ENCODE measurements at places on chromosomes 6 and 20. TPM values are rescaled to one million over a fixed set of nuclear protein-coding genes. Genes with fewer than 3 reads are reported as not detected.

GABRR1 gene
- total RNA-seq, result not detected

PPP1R16B gene
- 2.1 TPM for total RNA-seq

OR2J1 gene
- not detected for total RNA-seq

- H3K4me3 ChIP-seq, result no peak overlapping the region
- H3K4me1 ChIP-seq, result no peaks in the 10 kb centered on the region
- H3K36me3 ChIP-seq, result no peaks in the 10 kb centered on the region
- no peak overlapping the region for H3K27ac ChIP-seq
Measured at GRCh38 chr6:45896783-45897441, 118.7 kb downstream of the CLIC5 start.

- no peaks in the 10 kb centered on the region for H3K4me1 ChIP-seq
- no peak overlapping the region for H3K27ac ChIP-seq
- no peak for DNase-seq
- H3K27me3 ChIP-seq, result no peaks in the 10 kb centered on the region
Measured at GRCh38 chr6:158158748-158159147, 9.3 kb downstream of the SERAC1 start.

DNA sequence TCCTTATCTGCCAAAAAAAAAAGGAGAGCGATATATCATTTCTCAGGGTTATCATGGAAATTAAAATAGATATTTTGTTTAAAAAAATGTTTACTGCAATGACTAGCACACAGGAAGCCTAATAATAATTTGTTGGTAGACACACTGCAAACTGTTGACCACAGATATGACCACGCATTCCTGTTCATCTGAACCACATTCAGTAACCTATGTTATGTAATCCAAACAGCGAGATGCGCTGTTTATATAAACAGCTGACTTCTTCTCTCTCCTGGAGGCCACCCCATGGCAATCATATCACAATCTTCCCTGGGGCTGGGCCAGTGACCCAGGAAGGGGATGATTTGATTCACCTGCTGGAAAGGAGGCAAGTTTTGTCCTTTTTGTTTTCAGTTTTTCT is 129.3 kb upstream of the UST start:
- no peak overlapping the region for H3K27ac ChIP-seq
- no peaks in the 10 kb centered on the region for H3K36me3 ChIP-seq
- no peaks in the 10 kb centered on the region for H3K4me1 ChIP-seq

- no peak for DNase-seq
- peaks cover 6% of the 10 kb centered on the region for H3K4me1 ChIP-seq
- H3K36me3 ChIP-seq, result no peaks in the 10 kb centered on the region
- no peak overlapping the region for H3K4me3 ChIP-seq
- H3K27ac ChIP-seq, result no peak overlapping the region
Measured at GRCh38 chr20:34680586-34681175, 3.8 kb upstream of the PIGU start.

- no peak overlapping the region for H3K4me3 ChIP-seq
- no peaks in the 10 kb centered on the region for H3K4me1 ChIP-seq
- H3K27ac ChIP-seq, result no peak overlapping the region
- no peaks in the 10 kb centered on the region for H3K36me3 ChIP-seq
Measured at GRCh38 chr6:25735261-25735660, 19.3 kb upstream of the SLC17A4 start.

DNA sequence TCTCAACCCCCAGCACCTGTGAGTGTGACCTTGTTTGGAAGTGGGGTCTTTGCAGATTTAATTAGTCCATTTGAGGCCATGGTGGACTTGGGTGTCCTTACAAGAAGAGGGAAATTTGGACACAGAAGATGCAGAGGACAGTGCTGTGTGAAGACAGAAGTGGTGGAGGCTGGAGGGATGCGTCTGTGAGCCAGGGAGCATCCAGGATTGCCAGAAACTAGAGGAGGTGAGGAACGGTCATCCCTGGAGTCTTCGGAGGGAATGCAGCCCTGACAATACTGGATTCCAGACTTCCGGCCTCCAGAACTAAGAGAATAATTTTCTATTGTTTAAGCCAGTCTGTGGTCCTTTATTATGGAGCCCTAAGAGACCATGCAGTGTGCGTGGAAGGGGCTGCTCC is 22.9 kb upstream of the NPBWR2 start:
- H3K4me1 ChIP-seq, result no peaks in the 10 kb centered on the region
- no peak overlapping the region for H3K27ac ChIP-seq
- H3K27me3 ChIP-seq, result no peaks in the 10 kb centered on the region
- no peak overlapping the region for H3K4me3 ChIP-seq

GRCh38 chr6:100153636-100154275 is 159.7 kb upstream of the MCHR2 start:
- H3K36me3 ChIP-seq, result no peaks in the 10 kb centered on the region
- H3K4me1 ChIP-seq, result no peaks in the 10 kb centered on the region
- no peak overlapping the region for H3K27ac ChIP-seq
- H3K4me3 ChIP-seq, result no peak overlapping the region
- DNase-seq, result no peak

DNA sequence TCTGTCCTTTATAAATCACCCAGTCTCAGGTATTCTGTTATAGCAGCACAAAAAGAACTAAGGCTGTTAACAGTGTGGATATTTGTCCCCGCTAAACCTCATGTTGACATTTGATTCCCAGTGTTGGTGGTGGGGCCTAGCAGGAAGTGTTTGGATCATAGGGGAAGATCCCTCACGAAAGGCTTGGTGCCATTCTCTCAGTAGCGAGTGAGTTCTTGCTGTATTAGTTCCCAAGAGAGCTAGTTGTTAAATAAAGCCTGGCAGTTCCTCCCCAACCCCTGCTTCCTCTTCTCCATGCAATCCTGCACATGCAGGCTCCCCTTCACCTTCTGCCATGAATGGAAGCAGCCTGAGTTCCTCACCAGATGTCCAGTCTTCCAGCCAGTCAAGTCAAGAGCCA is 29.8 kb upstream of the ERVFRD-1 start:
- no peak overlapping the region for H3K4me3 ChIP-seq
- no peak overlapping the region for H3K27ac ChIP-seq
- no peak for DNase-seq

DNA sequence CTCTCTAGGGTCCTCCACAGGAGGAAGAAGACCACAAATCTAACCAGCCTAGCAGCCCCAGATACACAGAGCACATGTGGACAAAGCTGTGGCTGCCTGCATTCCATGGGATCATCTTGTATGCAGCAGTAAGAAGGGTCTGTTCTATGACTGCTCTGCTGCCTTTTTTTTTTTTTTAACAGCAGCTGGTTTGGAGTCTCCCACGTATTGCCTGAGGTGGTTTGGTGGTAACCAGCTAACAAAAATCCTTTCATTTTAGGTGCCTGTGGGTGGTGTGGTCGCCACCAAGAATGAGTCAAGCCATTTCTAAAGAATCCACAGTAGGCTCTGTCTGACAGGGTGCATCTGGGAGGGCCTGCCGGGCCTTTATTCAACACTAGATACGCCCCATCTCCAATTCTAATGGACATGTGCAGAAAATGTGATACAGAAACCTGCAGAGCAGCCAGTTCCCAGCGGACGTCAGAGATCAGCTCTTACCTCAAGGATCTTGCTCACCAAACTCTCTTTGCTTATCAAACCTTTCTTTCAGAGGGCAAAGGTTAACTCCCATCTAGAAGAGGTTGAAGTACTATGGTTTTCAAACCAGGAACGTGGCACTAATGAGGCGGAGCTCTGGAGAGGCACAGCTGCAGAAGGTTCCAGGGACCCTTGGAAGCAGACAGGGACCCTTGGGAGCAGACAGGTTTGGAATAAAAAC is 32.0 kb downstream of the GNAS-AS1 start:
- no peaks in the 10 kb centered on the region for H3K27me3 ChIP-seq
- no peak overlapping the region for H3K27ac ChIP-seq
- H3K4me1 ChIP-seq, result no peaks in the 10 kb centered on the region
- no peak for DNase-seq

- no peak overlapping the region for H3K4me3 ChIP-seq
- no peaks in the 10 kb centered on the region for H3K27me3 ChIP-seq
- no peak for DNase-seq
- no peaks in the 10 kb centered on the region for H3K4me1 ChIP-seq
- H3K27ac ChIP-seq, result no peak overlapping the region
Measured at GRCh38 chr6:56040223-56040622, 164.8 kb upstream of the BMP5 start.

Measured in tibial nerve (tissue), 4 donors.